ENCODE measurements at places on chromosomes 2 and 18. TPM values are rescaled to one million over a fixed set of nuclear protein-coding genes. Genes with fewer than 3 reads are reported as not detected.

ESCO1 gene
- polyA plus RNA-seq: 9.9 TPM

TMEM17 gene
- polyA plus RNA-seq: not detected

SDC1 gene
- polyA plus RNA-seq: 104 TPM

MFF gene
- 72.1 TPM for polyA plus RNA-seq

APCDD1 gene
- 2.8 TPM for polyA plus RNA-seq

SLC19A3 gene
- polyA plus RNA-seq: 4.6 TPM

PID1 gene
- polyA plus RNA-seq: 19.7 TPM

PLGLB2 gene
- not detected for polyA plus RNA-seq

TGFA gene
- 8.7 TPM for polyA plus RNA-seq

CTIF gene
- polyA plus RNA-seq: 3.9 TPM

FBXO36 gene
- 0.90 TPM for polyA plus RNA-seq

ARHGAP15 gene
- 6.0 TPM for polyA plus RNA-seq

LYG1 gene
- polyA plus RNA-seq: not detected

NYAP2 gene
- not detected for polyA plus RNA-seq

MEP1B gene
- polyA plus RNA-seq: 1.6 TPM

KYNU gene
- 4.6 TPM for polyA plus RNA-seq

LIMS4 gene
- not detected for polyA plus RNA-seq

RAB12 gene
- 16.2 TPM for polyA plus RNA-seq

All from sigmoid colon (tissue), 7 donors.